Fibroblast of skin of scalp (primary cell): ENCODE measurements at places on chromosomes 6 and 20.

DNA sequence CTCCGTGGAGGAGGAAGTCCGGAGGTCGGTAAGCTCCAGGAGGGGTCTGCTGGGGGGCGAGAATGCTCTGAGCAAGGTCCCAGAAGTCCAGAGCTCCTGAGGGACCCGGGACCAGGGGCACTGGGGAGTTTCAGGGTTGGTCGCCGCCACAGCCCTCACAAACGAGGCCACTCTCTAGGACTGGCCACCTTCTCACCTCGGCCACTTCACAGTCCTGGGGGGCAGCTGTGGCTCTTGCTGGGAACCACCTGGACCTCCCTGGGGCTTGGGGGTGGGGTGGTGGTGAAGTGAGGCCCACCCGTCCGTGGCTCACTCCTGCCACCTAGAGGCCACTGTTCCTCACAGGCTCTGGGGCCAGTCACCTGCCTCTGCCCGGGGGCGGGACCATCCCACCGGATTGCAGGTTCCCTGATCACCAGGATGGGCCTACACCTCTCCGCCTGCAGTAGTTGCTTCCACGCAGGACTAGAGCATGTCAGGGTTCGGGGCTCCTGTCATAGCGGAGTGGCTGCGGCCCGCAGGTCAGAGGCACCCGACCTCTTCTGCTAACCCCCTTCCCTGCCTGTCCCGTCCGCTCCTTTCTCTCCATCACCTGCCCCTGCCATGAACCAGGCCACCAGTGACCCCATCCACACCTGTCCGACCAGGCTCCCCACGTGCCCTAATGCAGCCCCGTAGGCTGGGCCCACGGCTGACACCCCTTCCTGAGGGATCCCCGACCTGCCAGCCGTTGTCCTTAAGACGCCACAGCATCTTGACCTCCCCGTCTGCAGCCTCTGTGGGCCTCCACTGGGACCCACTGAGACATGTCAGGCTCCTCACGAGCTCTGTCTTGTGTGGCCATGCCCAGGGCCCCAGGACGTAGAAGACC lies 5.1 kb upstream of the TCEA2 start:
- peak; percentile 68 for DNase-seq

DNA sequence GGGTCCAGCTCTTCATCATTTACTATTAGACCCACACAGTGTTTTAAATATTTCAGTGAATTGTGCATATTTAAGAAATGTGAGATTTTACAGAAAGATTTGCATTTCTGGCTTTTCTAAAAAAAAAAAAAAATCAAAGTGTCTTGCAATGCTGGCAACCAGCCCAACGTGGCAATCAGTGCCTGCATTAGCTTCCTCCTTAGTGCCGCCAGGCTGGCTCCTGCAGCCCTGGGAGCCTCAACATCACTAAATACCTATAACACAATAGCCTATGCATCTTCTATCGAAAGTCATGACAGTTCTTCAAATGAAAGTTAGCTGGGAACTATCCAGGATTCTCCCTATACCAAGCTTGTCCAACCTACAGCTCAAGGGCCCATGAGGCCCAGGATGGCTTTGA lies 9.4 kb upstream of the CD93 start:
- DNase-seq, result no peak

DNA sequence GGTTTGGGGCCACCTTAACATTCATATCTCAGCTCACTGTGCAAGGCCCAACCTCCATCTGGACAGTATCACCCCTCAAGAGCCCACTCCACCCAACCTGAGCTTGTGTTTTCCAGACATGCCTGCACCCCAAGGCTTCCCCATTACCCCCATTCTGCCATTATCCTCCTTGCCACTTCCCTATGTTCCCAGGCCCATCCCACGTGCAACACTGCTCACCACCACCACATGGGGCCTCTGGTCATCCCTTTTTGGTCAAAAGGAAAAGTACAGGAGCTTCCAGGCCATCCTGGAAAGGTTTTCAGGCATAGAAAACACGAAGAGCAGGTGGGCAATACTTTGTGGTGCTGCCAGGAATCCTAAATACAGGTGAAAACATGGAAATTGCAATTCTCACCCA lies 140.3 kb downstream of the SYNDIG1 start:
- no peak for DNase-seq

DNA sequence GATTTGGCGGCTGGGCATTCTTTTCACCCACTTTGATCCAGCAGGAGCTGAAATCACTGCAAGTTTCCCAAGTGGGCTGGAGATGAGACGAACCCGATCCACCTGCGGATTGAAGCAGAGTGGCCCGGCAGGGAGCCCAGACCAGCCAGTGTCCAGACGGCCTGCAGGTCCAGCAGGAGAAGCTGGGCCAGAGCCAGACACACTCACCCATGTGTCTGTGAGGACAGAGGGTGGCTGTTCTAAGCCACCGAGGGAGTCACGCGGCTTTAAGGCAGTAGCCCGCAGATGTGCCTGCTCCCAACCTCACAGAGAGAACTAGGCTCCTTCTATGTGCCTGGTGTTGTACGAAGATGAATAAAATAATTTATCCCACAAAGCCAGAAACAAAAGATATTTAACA lies 200.7 kb downstream of the WDR27 start:
- no peak for DNase-seq

GRCh38 chr6:18326980-18327379 lies 60.2 kb upstream of the RNF144B start:
- DNase-seq, result no peak

DNA sequence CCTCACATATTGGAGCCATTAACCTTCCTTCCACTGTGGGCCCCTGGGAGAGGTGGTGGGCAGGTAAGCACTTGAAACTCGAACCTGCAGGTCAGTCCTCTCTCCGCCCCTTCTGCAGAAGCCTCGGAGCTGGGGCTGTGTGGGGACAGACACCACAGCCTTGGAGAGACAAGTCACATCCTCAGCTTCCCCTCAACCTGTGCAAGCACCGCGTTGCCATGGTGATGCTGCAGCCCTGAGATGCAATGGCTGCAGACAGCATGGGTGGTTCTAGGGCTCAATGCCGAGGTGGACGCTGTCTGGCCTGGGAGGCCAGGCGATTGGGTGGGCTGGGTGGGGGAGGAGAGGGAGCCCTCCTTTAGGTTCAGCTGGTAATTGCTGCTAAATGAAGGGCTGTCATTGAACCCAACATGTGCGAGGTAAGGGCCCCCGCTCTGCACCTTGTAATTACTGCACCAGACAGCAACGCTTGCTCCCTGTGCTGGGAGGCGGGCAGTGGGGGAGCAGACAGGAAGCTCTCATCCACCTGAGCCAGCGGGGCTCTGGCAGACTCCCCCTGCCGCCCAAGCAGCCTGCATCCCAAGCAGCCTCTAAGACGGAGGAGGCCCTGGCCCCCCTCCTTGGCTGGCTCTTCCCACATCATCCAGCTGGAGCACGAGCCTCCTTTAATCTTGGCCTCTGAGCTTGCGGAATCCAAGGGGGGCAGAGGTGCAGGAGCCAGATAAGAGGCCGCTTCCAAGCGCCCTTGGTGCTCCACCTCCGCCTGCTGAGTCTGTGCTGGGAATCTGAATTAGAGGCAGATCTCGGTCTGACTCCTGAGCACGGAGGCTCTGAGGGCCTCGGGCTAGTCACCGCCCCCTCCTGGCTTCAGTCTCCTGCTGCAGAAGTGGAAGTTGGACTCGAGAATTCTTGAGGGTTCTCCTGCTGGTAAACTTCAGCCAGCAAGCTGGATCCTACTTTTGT lies 39.8 kb upstream of the CDH22 start:
- peak; percentile 44 for DNase-seq

DNA sequence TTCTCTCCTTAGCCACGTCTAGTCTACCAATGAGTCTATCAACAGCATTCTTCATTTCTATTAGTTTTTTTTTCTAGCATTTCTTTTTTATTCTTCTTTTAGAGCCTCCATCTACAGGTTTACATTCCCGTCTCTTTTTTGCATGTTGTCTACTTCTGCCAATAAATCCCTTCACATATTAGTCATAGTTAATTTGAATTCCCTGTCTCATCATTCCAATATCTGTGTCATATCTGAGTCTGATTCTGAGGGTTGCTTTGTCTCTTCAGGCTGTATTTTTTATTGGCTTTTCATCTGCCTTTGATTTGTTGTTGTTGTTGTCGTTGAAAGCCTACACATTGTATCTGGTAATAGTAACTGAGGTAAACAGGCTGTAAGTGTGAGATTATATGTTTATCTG lies 104.6 kb downstream of the HMGCLL1 start:
- DNase-seq, result peak; percentile 4

- DNase-seq, result no peak
Measured at GRCh38 chr6:169229615-169230321, 23.9 kb downstream of the THBS2 start.

DNA sequence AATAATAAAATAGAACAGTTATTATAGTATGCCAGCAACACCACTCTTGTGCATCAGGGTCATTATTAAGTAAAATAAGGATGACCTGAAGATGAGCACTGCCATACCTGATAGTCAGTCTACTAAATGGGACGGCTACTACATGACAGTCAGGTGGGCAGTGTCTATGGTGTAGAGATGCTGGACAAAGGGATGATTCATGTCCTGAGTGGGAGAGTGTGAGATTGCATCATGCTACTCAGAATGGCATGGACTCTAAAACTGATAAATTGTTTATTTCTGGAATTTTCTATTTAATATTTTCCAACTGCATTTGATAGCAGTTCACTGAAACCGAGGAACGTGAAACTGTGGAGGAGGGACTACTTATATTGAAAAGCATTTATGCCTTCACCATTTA lies 38.8 kb downstream of the SNX9 start:
- no peak for DNase-seq

DNA sequence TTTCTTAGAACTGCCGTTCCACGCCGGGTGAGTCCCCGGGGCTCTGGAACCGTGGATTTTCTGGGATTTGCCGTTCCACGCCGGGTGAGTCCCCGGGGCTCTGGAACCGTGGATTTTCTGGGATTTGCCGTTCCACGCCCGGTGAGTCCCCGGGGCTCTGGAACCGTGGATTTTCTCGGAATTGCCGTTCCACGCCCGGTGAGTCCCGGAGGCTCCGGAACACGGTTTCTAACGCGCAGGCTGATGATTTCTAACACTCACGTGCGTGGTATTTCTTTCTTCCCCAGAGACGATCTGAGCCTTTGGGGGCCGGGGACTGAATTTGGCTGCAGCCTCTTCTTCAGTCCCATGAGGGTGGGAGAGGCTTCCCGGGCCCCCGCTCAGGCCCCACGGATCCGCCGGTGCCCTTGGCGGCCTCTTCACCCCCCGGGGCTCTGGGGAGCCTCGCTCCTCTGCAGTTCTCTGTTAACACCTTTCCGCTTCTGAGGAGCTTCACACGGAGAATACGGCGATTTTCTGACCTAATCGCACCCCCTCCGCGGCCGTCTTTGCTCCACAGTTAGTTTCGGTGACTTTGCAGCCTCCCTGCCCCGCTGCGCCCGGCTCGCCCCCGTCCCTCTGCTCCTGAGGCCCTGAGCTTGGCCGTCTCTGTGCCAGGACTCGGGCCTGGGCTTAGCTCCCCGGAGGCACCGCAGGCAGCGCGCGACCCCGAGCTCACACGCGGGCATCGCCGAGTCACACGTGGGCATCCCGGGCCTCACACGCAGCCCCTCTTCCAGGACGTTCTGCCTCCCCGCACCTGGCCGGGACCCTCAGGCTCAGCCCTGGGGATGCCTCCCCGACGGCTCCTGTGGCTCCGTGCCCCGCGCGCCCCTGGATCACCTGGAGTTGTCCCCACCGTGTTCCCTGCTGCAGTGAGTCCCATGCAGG lies 7.2 kb upstream of the KIF25 start:
- DNase-seq, result no peak

- DNase-seq, result peak; percentile 81
Measured at GRCh38 chr20:44166008-44166407, 21.0 kb downstream of the JPH2 start.

DNA sequence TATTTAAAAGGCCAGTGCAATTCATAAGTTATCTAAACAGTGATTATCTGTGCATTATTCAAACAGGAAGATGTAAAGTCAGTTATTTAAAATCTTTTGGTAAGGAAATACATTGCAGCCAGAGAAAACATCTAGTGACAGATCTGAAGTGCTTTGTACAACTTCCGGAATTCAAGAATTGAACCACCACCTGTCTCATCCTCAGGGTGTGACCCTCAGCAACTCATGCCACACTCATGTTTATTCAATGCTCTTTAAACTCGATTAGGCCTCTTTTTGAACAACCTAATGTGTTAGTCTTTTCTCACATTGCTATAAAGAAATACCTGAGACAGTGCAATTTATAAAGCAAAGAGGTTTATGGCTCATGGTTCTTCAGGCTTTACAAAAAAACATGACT lies 62.6 kb upstream of the GGTLC1 start:
- no peak for DNase-seq

GRCh38 chr6:5050009-5050408 lies 35.1 kb upstream of the PPP1R3G start:
- DNase-seq, result no peak
